ENCODE measurements at places on chromosomes 2 and 18. TPM values are rescaled to one million over a fixed set of nuclear protein-coding genes. Genes with fewer than 3 reads are reported as not detected.

TDRD15 gene
- total RNA-seq = not detected

- DNase-seq = no peak
These were observed 216.1 kb downstream of the ZNF804A start for GRCh38 chr2:184814421-184814820.

DNA sequence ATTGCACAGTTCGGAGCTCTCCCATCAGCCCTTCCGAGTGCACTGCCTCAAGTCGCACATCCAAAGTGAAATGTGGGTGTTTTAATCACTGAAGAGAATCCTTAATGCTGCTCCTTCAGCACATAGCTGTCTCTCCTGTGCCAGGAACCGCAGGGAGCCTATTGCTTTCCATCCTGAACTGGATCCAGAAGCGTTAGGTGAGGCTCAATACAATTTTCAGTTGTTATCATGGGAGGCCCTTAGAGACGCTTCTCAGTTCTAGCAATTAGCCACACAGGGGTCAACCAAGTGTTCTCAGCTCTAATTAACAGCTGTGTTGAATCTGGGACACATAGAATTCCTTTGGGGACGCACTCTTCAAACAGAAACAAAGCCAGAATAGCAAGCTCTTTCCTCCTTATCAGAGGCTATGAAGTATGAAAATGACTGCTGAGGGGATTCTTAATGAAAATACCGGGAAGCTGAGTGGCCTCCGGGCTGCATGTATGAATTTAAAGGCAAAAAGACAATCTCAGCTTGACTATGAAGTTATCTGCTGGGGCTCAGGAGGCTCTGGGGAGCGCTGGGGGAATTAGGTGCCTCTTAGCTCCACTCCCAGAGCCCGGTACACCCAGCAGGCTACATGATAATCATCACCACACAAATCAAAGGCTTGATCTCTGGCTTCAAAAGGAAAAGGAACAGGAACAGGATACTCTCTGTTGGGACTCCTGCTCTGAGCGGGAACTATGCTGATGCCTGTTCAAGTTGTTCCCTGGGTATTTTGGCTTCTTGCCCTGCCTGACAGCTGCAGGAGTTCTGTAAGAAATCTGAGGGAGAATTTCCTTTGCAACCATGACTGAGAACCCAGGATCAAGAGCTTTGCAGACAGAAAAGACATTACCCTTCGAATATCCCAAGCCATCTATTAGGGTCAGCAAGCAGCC is 55.4 kb upstream of the NCOA1 start:
- no peak for DNase-seq

GRCh38 chr2:204966245-204966644 is 421.0 kb downstream of the PARD3B start:
- no peak for DNase-seq

GRCh38 chr18:72530622-72531021 is 13.5 kb downstream of the CBLN2 start:
- no peak for DNase-seq
